IMR-90 (cell line): ENCODE measurements at places on chromosomes 3 and 15. TPM values are rescaled to one million over a fixed set of nuclear protein-coding genes. Genes with fewer than 3 reads are reported as not detected.

GRCh38 chr3:52039846-52040245 is 16.5 kb downstream of the DUSP7 start:
- H3K4me1 ChIP-seq: no peaks in the 10 kb centered on the region
- no peaks in the 10 kb centered on the region; the same call in 1 of the 2 replicates for H3K27me3 ChIP-seq
- H3K36me3 ChIP-seq: no peaks in the 10 kb centered on the region
- no peak overlapping the region for H3K27ac ChIP-seq
- DNase-seq: no peak
- no peak overlapping the region for H3K4me3 ChIP-seq

DNA sequence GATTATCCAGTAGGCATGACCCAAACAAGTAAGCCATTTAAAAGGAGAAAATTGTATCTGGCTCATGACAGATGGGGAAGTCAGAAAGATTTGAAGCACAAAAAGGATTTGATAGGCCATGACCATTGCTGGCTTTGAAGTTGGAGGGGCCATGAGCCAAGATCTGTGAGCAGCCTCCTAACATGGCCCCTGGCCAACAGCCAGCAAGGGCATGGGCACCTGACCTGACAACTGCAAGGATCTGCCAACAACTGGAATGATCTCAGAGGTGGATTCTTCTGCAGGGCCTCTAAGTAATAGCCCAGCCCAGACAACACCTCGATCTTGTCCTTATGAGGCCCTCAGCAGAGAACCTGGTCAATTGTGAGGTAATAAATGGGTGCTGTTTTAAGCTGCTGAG is 93.0 kb downstream of the ARNT2 start:
- H3K27ac ChIP-seq: peak overlapping the region; percentile 34
- no peaks in the 10 kb centered on the region for H3K36me3 ChIP-seq

- H3K27me3 ChIP-seq: peaks cover 11% of the 10 kb centered on the region; the same call in 1 of the 2 replicates
- H3K4me3 ChIP-seq: no peak overlapping the region
- no peaks in the 10 kb centered on the region for H3K4me1 ChIP-seq
Observed at GRCh38 chr15:99002226-99002625, 5.4 kb downstream of the PGPEP1L start.

DNA sequence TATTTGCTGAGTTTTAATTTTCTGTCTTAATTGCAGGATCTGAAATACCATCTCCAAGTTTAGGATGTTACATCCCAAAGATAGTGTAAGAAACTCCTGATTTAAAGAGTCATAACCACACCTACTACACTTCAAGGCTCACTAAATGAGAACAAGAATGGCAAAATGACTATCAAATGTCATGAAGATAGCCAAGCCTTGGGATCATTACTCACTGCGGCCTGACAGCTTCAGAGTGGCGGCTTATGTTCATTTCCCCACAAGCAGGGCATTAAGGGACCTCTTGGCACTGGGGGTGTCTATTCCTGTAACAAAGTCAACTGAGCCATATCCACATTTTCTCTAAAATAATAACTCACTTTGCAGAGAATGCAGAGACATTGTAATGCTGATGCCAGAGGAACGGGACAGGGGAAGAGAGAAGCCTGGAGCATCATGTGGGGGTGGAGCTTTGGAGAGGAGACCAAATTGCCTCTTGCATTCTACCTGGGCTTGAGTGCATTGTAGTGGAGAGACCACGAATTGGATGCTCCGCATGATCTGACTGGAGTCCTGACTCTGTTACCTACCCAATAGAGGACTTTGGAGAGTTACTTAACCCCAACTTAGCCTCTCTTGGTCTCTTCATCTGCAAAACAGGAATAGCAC is 219.2 kb downstream of the OPA1 start:
- H3K4me3 ChIP-seq: no peak overlapping the region
- no peak for DNase-seq
- H3K27ac ChIP-seq: no peak overlapping the region
- peaks cover 50% of the 10 kb centered on the region for H3K27me3 ChIP-seq
- H3K4me1 ChIP-seq: no peaks in the 10 kb centered on the region

GRCh38 chr3:43759297-43759782 is 68.6 kb downstream of the ABHD5 start:
- no peaks in the 10 kb centered on the region for H3K27me3 ChIP-seq
- no peak overlapping the region for H3K4me3 ChIP-seq
- H3K27ac ChIP-seq: peak overlapping the region; percentile 71
- peak; percentile 87 for DNase-seq
- H3K36me3 ChIP-seq: no peaks in the 10 kb centered on the region

DNA sequence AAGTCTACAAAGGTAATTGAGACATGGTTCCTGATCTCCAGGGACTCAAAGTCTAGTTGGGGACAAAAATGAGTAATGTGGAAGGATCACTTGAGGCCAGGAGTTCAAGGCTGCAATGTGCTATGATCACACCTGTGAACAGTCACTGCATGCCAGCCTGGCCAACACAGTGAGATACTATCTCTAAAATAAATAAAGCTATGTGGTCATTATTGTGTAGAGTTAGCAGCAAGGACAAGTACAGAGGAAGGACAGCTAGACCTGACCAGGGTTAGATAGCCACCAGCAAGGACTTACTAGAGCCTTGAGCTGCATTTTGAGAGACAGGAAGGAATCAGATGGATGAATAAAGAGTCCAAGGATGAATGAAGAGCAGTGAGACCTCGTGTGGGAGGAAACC is 166.5 kb downstream of the MINAR1 start:
- H3K4me1 ChIP-seq: no peaks in the 10 kb centered on the region
- no peak for DNase-seq
- H3K27ac ChIP-seq: no peak overlapping the region
- H3K36me3 ChIP-seq: no peaks in the 10 kb centered on the region

DNA sequence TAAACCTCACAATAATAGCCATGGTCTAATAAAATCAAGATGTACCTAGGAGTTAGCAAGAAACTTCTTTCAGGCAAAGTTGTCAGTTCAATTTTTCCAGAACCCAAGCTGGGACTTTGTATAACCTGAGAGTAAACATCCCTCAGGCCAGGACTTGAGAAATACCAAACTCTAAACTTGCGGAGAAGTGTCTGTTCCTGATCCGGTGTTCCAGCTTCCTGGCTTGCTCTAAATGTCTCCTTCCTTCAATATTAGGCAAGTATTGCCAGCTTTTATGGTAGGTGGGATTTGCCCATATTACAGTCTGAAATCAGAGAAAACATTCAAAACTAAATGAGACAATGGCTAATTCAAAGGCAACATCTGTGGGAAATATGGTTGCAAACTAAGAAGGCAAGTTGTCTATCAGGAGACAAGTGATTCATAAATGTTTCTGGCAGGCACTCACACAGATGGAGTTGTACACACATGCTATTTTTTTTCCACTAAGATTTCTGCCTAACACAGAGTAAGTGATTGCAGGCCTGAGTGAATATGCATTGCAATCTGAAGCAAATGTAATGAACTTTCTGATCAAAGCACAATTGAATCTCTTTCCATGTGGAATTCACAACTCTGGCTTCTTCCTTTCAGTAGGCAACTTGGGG is 88.3 kb upstream of the COL8A1 start:
- H3K4me1 ChIP-seq: 0 out of 2 replicates have a peak, but pooled peaks cover 1% of the 10 kb centered on the region
- DNase-seq: peak; percentile 66
- H3K27ac ChIP-seq: no peak overlapping the region
- no peak overlapping the region for H3K4me3 ChIP-seq

GRCh38 chr3:26683902-26684301 is 61.3 kb downstream of the LRRC3B start:
- no peaks in the 10 kb centered on the region for H3K36me3 ChIP-seq
- no peaks in the 10 kb centered on the region for H3K4me1 ChIP-seq
- no peak for DNase-seq
- no peak overlapping the region for H3K4me3 ChIP-seq
- H3K27ac ChIP-seq: no peak overlapping the region

- H3K27me3 ChIP-seq: no peaks in the 10 kb centered on the region
- DNase-seq: no peak
- H3K36me3 ChIP-seq: no peaks in the 10 kb centered on the region
Observed at GRCh38 chr15:92545996-92546395, 109.6 kb downstream of the FAM174B start.

DNA sequence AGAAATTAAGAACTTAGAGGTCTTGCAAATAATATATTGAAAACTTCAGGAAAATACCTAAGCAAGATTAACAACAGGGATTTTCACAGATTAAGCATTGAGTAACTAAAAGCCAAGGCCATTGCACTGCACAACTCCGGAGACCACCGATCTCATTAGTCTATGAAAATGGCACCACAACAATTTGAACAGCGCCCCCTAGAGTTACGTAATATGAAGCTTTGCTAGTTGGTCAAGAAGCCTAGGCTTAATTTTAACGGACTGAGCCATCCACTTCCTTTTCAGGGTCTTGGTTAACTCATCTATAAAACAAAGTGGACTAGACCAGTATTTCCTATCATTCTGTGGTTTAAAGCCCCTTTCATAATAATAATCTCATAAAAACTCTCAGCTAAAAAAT is 24.8 kb downstream of the TMEM212 start:
- H3K27ac ChIP-seq: no peak overlapping the region
- H3K4me3 ChIP-seq: no peak overlapping the region
- DNase-seq: no peak
- H3K36me3 ChIP-seq: no peaks in the 10 kb centered on the region
- no peaks in the 10 kb centered on the region for H3K27me3 ChIP-seq

- no peak for DNase-seq
- H3K27me3 ChIP-seq: peaks cover 25% of the 10 kb centered on the region
- no peaks in the 10 kb centered on the region for H3K4me1 ChIP-seq
- H3K27ac ChIP-seq: no peak overlapping the region
Observed at GRCh38 chr3:127925384-127925783, 10.4 kb downstream of the KBTBD12 start.

DNA sequence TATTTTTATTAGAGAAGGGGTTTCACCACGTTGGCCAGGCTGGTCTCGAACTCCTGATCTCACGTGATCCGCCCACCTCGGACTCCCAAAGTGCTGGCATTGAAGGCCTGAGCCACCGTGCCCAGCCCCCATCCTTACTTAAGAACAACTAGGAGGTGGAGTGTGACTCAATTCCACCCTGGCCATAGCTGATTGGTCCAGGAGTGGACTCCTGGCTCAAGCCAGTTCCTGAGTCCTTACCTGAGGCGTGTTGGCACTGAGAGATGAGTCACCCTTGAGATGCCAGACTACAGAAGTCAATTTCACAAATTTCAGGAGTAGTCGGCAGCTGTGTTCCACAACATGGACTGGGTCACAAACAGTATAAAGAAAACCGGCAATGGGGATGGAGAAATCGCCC is 124.2 kb downstream of the SHQ1 start:
- peaks cover 3% of the 10 kb centered on the region for H3K4me1 ChIP-seq
- no peak for DNase-seq

DNA sequence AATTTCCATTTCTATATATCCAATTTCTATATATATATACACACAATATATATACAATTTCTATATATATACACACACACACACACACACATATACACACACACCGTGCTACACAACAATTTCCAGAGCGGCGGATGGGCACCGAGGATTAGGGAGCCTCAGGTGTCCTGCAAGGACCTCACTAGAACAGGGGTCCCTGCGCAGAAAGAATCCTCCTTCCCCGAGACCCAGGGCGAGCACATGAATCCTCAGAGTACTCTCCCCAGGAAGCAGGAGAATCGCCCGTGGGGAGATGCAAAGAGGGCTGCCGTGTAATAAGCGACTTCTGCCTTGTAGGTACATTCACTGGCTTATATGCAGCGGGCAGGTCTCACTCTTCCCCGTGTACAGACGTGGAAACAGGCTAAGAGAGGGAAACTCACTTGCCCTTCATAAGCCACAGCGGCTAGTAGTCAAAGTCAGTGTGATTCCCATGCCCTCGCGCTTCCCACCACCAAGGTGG is 467 bp downstream of the PIF1 start:
- peak overlapping the region; percentile 0; the same call in 1 of the 2 replicates for H3K27ac ChIP-seq
- H3K36me3 ChIP-seq: peaks cover 3% of the 10 kb centered on the region; the same call in 1 of the 2 replicates
- H3K4me3 ChIP-seq: peak overlapping the region; percentile 41

DNA sequence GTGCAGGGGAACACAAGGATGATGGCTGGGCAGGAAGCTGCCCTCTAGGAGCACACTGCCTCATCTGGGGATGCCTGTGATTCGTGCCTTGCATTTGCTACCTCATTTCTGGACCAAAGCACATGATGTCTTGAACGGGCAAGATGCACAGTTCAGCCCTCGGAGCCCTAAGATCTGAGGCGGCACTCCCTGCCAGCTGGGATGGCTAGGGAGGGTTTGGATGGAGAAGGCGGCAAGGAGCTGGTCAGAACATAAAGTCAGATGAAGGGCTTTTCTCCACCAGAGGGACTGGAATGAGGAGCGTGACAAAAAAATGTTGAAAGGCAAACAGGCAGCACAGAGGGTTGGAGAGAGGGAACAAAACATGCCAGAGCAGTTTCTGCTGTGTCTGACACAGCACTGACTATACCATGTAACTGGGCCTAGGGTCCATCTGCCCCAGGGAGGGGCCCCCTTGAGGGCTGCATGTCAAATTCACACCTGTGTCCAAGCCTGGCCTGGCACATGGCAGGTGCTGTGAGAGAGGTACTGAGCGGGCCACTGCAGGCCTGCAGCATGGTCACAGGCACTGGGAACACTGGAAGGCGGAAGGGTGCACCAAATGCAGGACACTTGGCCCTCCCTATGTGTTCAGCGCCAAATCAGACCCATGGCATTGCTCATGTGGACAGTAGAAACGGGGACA is 21.7 kb downstream of the TMEM43 start:
- H3K36me3 ChIP-seq: peaks cover 52% of the 10 kb centered on the region
- no peak overlapping the region for H3K4me3 ChIP-seq
- H3K4me1 ChIP-seq: peaks cover 22% of the 10 kb centered on the region

- no peaks in the 10 kb centered on the region for H3K27me3 ChIP-seq
- H3K27ac ChIP-seq: no peak overlapping the region
- H3K36me3 ChIP-seq: peaks cover 4% of the 10 kb centered on the region; the same call in 1 of the 2 replicates
- no peak overlapping the region for H3K4me3 ChIP-seq
Observed at GRCh38 chr3:108079043-108079442, 11.8 kb downstream of the CD47 start.

CGNL1 gene
- total RNA-seq: under 0.01 and 0.18 TPM in 2 replicates

CLRN1 gene
- not detected in 2 replicates for total RNA-seq

FILIP1L gene
- total RNA-seq: 19.9 and 21.1 TPM in 2 replicates
